ENCODE measurements at places on chromosomes 4 and X.

GRCh38 chr4:5040856-5041620 is 10.2 kb upstream of the STK32B start:
- no peak for DNase-seq

DNA sequence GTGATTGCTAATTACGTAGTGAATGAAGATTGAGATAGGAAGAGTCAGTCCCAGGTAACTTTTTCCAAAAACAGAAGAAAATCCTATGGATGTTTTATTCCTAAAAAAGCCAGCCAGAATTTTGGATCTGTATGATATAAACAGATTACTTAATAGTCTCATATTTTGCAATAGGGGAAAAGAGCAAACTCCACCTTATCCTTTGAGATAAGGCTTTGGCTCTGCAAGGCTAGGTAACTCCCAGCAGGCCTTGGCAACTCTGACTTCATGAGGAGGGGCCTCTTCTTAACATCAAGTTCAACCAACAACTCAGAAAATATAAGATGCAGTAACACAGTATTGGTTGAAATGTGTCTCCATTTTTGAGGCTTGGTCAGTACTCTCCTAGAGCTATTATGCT is 98.7 kb upstream of the SLC4A4 start:
- DNase-seq = no peak

DNA sequence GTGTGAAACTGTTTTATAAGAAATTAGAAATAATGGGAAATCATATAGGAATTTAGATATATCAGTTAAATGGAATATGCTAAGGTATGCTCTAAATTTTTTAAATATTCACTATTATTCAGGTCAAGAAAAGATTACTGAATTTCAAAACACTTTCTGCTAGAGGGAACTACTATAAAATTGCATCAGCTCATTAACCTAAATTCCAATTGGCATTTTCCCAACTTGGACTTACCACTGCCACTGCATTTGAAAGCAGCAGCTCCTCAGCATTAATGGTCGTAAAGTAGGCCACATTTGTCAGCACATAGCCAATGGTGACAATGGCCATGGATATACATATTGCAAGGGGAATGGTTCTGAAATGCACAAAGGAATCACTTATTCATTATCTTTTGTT is 57.3 kb downstream of the SLC7A11 start:
- DNase-seq = no peak

DNA sequence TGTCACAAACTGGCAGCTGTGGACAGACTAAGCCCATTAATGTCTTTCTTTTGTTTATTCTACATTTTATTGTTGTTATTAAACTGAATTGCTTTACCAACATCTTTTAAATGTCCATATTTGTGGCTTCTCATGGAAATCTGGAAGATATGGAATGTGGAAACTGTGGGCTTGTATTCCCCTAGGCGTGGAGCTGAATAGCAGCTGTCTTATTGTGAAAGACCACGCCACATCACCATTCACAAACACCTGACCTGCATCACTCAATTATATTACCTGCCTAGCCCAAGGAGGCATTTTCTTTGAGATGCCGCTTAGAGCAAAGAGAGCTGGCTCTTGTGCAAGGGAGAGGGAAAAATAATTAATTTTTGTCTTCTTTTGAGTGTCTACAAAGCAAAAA is 96.9 kb upstream of the GPRIN3 start:
- DNase-seq = no peak

GRCh38 chr4:73142995-73143547 is 73.6 kb upstream of the COX18 start:
- DNase-seq = no peak

GRCh38 chr4:172982151-172982590 is 186.4 kb upstream of the GALNT7 start:
- DNase-seq = no peak

DNA sequence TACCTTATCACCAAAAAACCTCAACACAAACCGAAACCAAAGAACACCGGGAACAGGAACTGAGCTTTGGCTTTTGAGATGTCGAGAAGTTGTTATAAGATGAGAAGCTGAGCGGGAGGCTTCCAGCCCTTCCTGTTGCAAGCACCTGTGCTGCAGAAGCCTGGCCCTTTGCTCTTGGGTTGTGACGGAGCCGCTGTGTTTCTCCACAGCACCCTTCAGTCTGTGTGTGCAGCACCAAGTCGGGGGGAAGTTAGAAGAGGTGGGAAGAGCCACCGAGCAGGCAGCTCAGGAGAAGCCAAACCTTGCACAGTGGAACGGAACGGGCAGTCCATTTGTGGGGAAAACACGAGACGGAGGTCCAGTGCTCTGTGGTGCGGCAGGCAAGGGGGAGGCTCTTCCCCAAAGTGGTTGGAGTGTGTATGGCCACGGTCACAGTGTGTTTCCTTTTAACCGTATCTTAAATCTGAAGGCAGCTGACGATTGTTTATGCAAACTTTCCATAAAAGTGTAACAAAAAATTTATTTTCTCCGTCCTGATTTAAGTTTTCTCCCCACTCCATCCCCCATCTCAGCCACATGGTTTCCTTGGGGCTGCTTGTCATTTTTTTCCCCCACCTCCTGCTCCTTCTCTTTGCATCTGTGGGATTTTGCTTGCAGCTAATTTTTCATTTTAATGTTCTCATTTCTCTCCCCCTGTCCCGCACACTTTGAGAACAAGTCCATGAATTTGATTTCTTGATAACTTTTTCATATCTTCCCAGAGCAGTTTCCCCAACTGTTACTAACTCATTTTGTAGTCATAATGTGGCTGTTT is 123.7 kb downstream of the STOX2 start:
- no peak for DNase-seq

DNA sequence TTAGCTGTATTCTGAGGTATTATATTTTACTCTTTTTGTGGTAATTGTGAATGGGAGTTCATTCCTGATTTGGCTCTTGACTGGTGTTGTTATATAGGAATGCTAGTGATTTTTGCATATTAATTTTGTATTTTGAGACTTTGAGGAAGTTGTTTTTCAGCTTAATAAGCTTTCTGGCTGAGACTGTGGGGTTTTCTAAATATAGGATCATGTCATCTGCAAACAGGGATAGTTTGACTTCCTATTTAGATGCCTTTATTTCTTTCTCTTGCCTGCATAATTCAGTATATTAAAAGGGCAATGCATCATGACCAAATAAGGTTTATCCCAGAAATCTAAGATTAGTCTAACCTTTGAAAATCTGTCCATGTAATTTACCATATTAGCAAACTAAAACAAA is 44.7 kb upstream of the EPGN start:
- no peak for DNase-seq

- no peak for DNase-seq
These were observed at the start of gene SH3BP2 for GRCh38 chr4:2792711-2793585. SH3BP2 (plus strand) TSS chr4:2793085; CDS start chr4:2820618, 27,533 bp downstream.

GRCh38 chrX:136039968-136040367 is 54.7 kb downstream of the SLC9A6 start:
- DNase-seq = no peak

DNA sequence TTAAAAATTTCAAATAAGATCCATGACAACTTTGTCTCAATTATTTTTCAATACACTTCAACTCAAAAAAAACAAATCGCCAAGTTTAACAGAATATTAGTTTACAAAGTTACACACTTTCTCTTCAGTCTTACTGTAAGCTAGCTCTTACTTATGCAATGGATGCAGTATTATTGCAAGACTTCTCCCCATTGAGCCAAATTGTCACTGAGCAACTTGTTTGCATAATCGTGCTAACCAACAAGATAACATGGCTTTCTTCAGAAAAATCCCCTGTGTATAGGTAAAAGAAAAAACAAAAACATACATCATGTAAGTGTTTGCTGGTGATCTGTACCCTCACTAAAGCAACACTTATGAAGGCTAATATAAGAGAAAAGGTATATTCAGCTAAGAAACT is 18.9 kb downstream of the DNAJB14 start:
- DNase-seq = no peak

GRCh38 chr4:151667666-151668065 is 93.1 kb downstream of the GATB start:
- DNase-seq = no peak

DNA sequence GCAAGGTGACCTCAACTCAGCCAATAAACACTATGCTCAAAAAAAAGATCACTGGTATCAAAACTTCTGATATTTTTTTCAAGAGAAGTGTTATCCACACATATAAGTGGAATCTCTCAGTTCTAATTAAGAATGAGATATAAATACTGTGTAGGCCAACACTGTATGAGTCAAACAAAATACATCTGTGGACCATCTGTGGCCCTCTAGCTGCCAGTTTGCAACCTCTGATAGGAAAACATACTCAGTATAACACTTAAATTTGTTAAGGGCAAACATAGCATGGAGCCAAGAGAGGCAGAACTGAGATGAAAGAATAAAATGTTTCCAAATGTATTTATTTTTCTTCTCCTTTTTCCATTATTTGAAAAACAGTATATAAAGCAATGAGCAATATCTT is 377.3 kb downstream of the ARAP2 start:
- DNase-seq = no peak

GRCh38 chr4:8316911-8317351 is 47.4 kb downstream of the HTRA3 start:
- no peak for DNase-seq

- DNase-seq = no peak
These were observed 22.1 kb downstream of the ABLIM2 start for GRCh38 chr4:8136529-8136928.

GRCh38 chrX:56728752-56729151 is 291 bp upstream of the NBDY start:
- no peak for DNase-seq

GRCh38 chr4:2150076-2150475 is 90.9 kb downstream of the NAT8L start:
- DNase-seq = no peak

- DNase-seq = no peak
These were observed 19.5 kb upstream of the WDFY3 start for GRCh38 chr4:84985952-84986351.

DNA sequence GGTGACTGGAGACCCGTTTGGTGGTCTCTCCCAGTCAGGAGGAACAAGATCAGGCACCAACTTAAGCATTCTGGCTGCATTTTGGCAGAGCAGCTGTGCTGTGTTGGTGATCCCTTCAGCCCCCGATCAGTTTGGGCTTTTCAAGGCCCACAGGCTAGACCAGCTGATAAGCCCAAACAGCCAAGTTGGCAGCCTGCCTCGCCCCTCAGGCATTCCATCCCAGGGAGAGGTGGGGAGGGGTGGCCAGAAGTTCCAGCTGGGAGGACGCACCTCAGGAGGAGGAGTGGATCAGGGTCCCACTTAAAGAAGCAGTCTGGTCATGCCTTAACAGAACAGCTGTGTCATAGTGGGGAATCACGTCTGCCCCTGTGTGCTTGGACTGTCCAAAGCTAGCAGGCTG is 105.8 kb downstream of the CHIC1 start:
- no peak for DNase-seq

GRCh38 chr4:152307669-152308068 is 228.2 kb downstream of the FBXW7 start:
- DNase-seq = no peak

DNA sequence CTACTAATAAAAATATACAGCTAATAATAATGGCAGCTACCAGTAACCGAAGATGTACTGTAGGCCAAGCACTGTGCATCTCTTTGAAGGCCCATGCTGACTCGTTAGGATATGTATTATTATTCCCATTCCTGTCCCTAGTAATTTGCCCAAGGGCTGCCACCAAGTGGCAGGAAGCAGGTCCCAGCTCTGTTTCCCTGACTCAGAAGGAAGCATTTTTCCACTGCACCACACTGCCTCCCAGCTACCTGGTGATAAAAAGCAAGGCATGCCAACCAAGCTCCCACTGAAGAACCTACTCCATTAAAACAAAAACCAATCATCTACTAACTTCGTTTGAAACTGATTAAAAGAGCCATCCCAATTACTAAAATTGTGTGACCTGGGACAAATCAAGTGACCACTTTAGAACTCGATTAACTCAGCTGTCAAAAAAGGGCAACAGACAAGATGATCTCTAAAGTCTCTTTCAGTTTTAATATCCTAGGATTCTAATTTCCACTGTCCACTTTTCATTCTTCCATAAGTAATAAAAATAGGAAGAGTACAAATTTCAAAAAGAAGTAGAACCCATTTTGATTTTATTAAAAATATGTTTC is 24.3 kb upstream of the PGM2 start:
- no peak for DNase-seq

DNA sequence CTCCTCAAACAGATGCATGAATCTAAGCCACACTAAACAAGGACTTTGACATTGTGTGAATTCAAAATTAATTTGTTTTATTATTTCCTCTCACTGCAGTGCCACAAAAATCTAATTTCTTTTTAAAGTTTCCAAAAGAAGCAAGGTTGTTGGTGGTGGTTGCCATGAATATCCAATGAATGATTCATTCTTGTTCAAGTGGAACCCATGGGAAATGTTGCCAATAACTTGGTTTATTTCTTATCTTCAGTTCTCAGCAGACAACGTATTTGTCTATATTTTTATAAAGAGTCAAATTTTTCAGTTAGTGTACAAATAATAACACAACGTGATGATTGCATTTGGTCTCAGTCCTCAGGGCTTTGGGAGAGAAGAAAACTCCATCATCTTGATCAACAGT is 309.4 kb upstream of the NOCT start:
- no peak for DNase-seq

GRCh38 chr4:55318175-55319129 is 27.6 kb upstream of the SRD5A3 start:
- DNase-seq = no peak

- no peak for DNase-seq
These were observed 26.8 kb upstream of the GRXCR1 start for GRCh38 chr4:42865572-42866189.

- DNase-seq = no peak
These were observed 26.5 kb downstream of the SPARCL1 start for GRCh38 chr4:87502580-87503238.

GRCh38 chr4:158169931-158170690 is 2.7 kb downstream of the GASK1B start:
- DNase-seq = no peak

DNA sequence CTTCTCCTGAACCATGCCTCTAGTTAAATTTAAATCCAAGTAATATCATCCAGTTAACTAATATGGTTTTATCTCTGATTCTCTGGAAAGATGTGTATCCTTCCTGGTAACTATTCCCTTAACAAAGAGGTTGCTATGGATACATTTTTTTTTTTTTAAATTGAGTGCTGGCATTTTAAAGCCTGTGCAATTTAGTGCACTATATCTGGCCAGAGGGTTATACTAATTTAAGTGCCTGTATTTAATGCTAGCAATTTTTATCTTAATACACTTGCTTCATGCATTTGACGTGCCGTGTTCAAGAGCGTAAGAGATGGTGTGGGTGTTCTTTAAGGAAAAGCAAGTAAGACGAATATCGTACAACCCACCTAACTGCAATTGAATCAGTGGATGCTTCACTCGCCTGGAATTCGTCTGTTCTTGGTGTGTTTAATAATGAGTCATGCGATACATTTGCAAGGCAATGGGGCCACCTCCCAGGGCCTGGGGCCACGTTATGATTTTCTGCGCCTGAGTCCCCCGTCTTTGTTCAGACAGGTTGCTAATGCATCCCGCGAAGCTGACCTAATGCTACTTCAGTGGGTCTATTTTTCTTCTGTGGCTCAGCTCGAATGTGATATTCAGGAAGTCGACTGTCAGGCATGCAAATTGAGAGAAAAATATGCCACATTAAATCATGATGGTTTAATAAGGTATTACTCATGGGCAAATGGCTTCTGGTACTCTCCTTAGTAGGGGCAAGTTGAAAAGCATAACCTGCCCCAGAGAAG is 14.2 kb upstream of the MID1 start:
- DNase-seq = no peak
